Activated CD4-positive, CD25-positive, alpha-beta regulatory T cell treated with anti-CD3 and anti-CD28 coated beads, Interleukin-2, amount 50 U/mL, for 24 hours (primary cell): ENCODE measurements at places on chromosomes 7 and 10.

DNA sequence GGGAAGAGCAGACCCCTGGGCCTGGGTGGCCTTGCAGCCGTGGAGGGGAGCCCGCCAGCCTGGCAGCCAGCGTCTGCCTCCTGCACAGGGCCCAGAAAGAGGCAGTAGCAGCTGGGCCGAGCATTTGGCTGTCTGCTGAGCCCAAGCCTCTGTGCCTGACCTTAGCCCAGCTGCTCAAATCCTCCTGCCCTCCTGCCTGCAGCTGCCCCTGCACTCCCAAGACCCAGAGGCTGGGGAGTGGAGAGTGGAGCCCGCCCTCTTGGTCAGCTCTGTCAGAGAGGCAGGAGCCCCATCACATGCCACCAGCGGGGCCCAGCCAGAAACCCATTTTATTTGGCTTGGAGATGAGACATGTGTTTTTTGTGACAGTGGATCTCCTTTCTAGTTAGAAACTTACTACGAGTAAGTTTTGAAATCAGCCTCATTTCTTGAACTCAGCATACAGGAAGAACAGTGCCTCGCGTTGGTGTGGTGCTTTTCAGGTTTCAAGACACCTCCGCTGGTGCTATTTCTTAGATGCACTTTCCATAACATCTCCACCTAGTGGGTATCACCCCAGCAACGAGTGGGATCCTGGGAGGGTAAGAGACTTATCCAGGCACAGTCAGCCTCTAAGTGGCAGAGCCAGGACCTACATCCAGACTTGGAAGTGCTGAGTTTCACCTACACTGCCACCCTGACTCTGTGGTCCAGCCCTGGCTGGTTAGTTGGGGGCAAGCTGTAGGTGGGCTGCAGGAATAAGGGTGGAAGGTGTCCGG lies 477.1 kb downstream of the RPS24 start:
- no peak for ATAC-seq

GRCh38 chr10:71998840-71999194 lies 34.6 kb downstream of the CHST3 start:
- ATAC-seq, result no peak

DNA sequence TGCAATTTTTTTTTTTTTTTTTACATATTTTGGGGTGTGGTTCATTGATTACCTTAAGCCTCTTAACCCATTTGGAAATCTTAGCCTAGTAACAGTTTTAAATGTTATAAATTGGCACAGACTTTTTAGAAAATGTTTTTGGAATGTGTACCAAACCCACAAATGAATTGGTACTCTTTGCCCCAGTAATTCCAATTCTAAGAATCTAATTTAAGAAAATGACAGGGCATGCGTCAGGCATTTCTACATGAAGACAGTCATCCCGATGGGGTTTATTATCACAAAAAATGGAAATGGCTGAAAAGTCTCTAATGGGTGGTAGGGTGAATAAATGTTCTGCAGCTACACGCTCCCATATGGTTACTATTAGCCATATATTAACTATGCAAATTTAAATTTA lies 54.9 kb downstream of the ITIH5 start:
- no peak for ATAC-seq

- no peak for ATAC-seq
Measured at GRCh38 chr10:44572146-44572545, 187.2 kb upstream of the CXCL12 start.

GRCh38 chr7:98913612-98914011 lies 35.3 kb downstream of the TRRAP start:
- ATAC-seq, result no peak

- ATAC-seq, result no peak
Measured at GRCh38 chr10:21263263-21263803, 262.1 kb downstream of the SKIDA1 start.
